ENCODE measurements at places on chromosomes 6 and 20.

- no peak for DNase-seq
- H3K4me3 ChIP-seq, result no peak overlapping the region
- no peak overlapping the region for H3K27ac ChIP-seq
Measured at GRCh38 chr20:33267701-33268100, 15.3 kb upstream of the BPIFB1 start.

GRCh38 chr20:9225879-9226278 lies 157.0 kb downstream of the PLCB4 start:
- H3K27ac ChIP-seq, result no peak overlapping the region
- H3K27me3 ChIP-seq, result no peaks in the 10 kb centered on the region
- no peak overlapping the region for H3K4me3 ChIP-seq
- no peak for DNase-seq
- H3K36me3 ChIP-seq, result no peaks in the 10 kb centered on the region

DNA sequence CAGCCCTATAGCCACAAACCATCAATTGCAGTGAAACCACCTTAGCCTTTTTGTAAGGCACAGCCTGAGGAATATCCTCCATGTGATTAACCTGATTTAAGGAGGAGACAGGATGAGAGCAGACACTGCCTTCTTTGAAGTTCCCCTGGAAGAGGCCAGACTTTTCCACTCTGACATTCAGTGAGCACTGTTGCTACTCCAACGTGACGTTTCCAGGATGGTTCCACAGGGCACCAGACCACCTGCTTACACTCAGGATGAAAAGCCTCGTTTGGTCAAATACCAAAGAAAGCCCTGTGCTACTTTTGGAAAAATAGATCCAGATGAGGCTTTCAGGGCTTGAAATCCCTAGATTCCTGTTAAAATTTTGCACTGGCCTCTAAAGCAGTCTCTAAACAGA lies 1102.1 kb upstream of the FLRT3 start:
- no peaks in the 10 kb centered on the region for H3K4me1 ChIP-seq
- H3K4me3 ChIP-seq, result no peak overlapping the region
- H3K27me3 ChIP-seq, result no peaks in the 10 kb centered on the region

DNA sequence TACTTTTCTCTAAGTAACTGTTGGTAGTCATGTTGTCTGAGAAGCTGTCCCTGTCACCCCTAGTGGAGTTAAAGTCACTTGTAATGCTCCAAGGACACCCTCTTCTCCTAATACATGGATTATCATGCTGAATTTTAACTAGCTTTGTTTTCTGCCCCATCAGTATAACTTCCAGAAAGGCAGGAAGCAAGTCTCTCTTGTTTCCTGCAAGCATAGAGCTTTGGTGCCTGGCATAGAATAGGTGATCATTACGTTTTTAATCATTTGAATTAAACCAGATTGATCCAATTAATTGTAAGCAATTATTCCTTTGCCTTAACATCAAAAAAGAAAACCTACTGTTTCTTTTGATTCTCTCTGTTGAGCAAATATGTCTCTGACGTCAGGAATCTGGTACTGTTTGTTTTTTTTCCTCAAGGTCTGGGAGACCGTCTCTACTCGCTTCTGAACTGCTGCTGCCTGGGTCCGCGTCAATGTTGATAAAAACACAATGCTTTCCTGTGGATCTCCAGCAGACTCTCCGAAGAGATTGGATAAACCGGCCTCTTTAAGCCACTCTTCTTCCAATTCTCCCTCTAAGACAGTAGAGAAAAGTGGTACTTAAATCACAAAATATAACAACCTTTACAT lies 71.8 kb downstream of the ARHGAP18 start:
- no peaks in the 10 kb centered on the region for H3K4me1 ChIP-seq
- no peaks in the 10 kb centered on the region for H3K27me3 ChIP-seq
- H3K36me3 ChIP-seq, result no peaks in the 10 kb centered on the region
- no peak overlapping the region for H3K27ac ChIP-seq
- no peak overlapping the region for H3K4me3 ChIP-seq
- no peak for DNase-seq

DNA sequence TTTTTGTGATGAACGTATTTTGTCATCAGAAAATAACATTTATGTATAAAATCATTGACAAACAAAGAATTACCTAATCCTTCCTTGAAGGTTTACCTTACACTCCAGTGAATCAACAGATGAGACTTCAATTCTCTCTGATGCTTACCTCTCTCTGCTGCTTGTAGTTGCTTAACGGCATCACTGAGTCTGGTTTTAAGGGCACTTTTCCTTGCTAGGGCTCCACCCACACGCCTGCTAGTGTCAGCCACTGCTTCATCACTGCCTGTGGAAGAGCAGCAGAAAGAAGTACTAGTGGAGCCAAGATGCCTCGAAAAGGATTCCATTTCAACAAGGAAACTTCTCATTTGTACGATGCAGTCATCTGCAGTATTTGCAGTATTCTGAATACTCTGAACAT lies 63.0 kb downstream of the FAM229B start:
- no peak for DNase-seq
- no peaks in the 10 kb centered on the region for H3K36me3 ChIP-seq
- no peak overlapping the region for H3K4me3 ChIP-seq
- no peak overlapping the region for H3K27ac ChIP-seq
- H3K4me1 ChIP-seq, result peaks cover 26% of the 10 kb centered on the region
- H3K27me3 ChIP-seq, result peaks cover 16% of the 10 kb centered on the region

- H3K4me1 ChIP-seq, result no peaks in the 10 kb centered on the region
- no peak overlapping the region for H3K27ac ChIP-seq
- H3K36me3 ChIP-seq, result no peaks in the 10 kb centered on the region
- no peaks in the 10 kb centered on the region for H3K27me3 ChIP-seq
- H3K4me3 ChIP-seq, result no peak overlapping the region
- no peak for DNase-seq
Measured at GRCh38 chr6:89449193-89449592, 16.2 kb downstream of the ANKRD6 start.

- peaks cover 8% of the 10 kb centered on the region for H3K4me1 ChIP-seq
- no peaks in the 10 kb centered on the region for H3K36me3 ChIP-seq
- H3K4me3 ChIP-seq, result no peak overlapping the region
- peaks cover 18% of the 10 kb centered on the region for H3K27me3 ChIP-seq
- no peak for DNase-seq
Measured at GRCh38 chr6:3618642-3619041, 132.9 kb downstream of the PXDC1 start.

DNA sequence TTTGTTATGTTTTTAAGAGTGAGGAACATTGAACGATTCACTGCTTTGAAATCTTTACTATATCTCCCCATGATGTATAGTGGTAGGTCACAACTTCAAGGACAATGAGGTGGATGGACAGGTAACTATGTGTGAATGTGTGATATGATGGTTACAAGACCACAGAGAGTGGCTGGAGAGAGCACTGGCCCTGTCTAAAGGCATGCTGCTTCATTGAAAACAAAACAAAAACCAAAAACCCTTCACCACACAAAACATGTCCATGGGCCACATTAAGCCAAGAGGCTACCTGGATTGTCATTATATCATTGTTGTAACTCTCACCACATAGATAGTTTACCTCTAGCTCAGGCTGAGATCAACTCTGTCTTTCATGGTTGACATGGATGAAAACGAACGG lies 180.6 kb upstream of the TENT5A start:
- no peaks in the 10 kb centered on the region for H3K27me3 ChIP-seq
- H3K4me3 ChIP-seq, result no peak overlapping the region
- no peak for DNase-seq
- H3K4me1 ChIP-seq, result no peaks in the 10 kb centered on the region
- no peaks in the 10 kb centered on the region for H3K36me3 ChIP-seq
- H3K27ac ChIP-seq, result no peak overlapping the region

DNA sequence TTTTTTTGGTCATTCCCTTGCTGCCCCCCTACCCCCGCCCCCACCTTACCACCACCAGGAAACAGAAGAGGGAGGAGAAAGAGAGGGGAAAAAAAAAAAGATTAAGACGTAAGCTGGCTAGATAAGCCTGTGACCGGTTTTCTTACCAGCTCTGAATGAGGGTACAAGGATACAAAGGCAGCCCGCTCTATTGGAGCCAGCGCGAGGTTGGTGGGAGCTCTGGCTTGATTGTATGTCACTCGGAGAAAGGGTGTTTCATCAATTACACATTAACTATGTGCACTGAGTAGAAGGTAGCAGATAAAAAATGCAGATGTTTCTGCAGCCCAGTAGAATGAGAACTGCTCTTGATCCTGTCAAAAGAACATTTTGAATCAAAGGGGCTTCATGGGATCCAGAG lies 28.6 kb upstream of the OLIG3 start:
- H3K4me1 ChIP-seq, result peaks cover 2% of the 10 kb centered on the region
- H3K27ac ChIP-seq, result no peak overlapping the region
- H3K27me3 ChIP-seq, result peaks cover 35% of the 10 kb centered on the region
- no peaks in the 10 kb centered on the region for H3K36me3 ChIP-seq

GRCh38 chr20:31833931-31834521 lies 11.4 kb downstream of the FOXS1 start:
- DNase-seq, result no peak
- H3K4me3 ChIP-seq, result no peak overlapping the region
- no peak overlapping the region for H3K27ac ChIP-seq
- no peaks in the 10 kb centered on the region for H3K27me3 ChIP-seq
- peaks cover 7% of the 10 kb centered on the region for H3K4me1 ChIP-seq

GRCh38 chr6:151075930-151076555 lies 163.7 kb upstream of the AKAP12 start:
- no peak overlapping the region for H3K4me3 ChIP-seq
- no peak overlapping the region for H3K27ac ChIP-seq
- no peaks in the 10 kb centered on the region for H3K27me3 ChIP-seq
- no peak for DNase-seq

GRCh38 chr6:34132486-34133185 lies 13.3 kb downstream of the GRM4 start:
- no peak overlapping the region for H3K27ac ChIP-seq
- H3K4me1 ChIP-seq, result no peaks in the 10 kb centered on the region
- DNase-seq, result peak; percentile 49
- H3K27me3 ChIP-seq, result peaks cover 73% of the 10 kb centered on the region

GRCh38 chr20:42986143-42986773 lies 203.4 kb downstream of the PTPRT start:
- H3K27me3 ChIP-seq, result no peaks in the 10 kb centered on the region
- H3K4me1 ChIP-seq, result no peaks in the 10 kb centered on the region
- H3K27ac ChIP-seq, result no peak overlapping the region

GRCh38 chr6:36536873-36537547 lies 10.3 kb downstream of the STK38 start:
- DNase-seq, result no peak
- no peaks in the 10 kb centered on the region for H3K27me3 ChIP-seq
- H3K36me3 ChIP-seq, result peaks cover 92% of the 10 kb centered on the region
- no peak overlapping the region for H3K4me3 ChIP-seq
- H3K27ac ChIP-seq, result peak overlapping the region; percentile 80
- H3K4me1 ChIP-seq, result peaks cover 67% of the 10 kb centered on the region

- H3K27me3 ChIP-seq, result peaks cover 76% of the 10 kb centered on the region
- peaks cover 37% of the 10 kb centered on the region for H3K4me1 ChIP-seq
- no peak overlapping the region for H3K27ac ChIP-seq
- no peaks in the 10 kb centered on the region for H3K36me3 ChIP-seq
Measured at GRCh38 chr6:125746731-125747588, 2.5 kb upstream of the HEY2 start.

DNA sequence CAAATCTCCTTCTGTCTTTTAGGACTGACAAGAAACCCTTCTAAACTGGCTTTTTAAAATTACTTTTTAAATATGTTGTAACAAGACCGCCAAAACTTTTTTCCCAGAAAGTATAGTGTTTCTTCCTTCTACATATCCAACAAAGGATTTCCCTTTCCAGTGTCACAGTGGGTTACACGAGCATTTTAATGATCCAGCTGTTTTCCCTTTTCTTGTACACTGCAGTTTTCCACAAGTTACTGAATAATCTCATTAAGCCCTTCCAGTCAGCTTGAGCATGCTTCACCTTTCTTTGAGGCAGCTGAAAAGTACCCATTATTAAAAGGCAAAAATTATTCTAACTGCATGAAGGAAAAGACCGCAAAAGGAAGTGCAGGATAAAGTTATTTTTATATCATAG lies 48.6 kb downstream of the CD24 start:
- H3K4me3 ChIP-seq, result no peak overlapping the region
- DNase-seq, result no peak
- no peak overlapping the region for H3K27ac ChIP-seq

- no peak for DNase-seq
- no peak overlapping the region for H3K4me3 ChIP-seq
- peak overlapping the region; percentile 79 for H3K27ac ChIP-seq
Measured at GRCh38 chr6:36515844-36516243, 31.4 kb downstream of the STK38 start.

DNA sequence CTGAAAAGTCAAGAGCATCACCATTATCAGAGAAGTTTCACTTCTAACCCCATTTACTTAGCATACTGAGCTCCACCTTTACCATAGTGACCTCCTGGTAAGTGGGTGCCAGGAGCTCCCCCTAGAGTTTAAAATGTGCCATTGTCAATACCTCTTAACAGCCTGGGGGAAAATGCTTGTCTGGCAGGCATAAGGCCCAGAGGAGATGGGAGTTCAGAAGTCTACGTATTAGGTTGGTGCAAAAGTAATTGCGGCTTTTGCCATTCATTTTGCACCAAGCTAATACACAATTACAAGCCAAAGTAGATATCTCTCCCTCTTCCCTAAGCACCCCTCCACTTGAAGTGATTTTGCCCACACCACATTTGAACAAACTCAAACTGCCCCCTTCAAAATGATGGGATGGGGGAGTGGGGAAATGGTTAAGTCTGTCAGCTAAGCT lies 919.0 kb downstream of the KIF16B start:
- no peak for DNase-seq
- H3K4me1 ChIP-seq, result no peaks in the 10 kb centered on the region
- H3K27me3 ChIP-seq, result no peaks in the 10 kb centered on the region
- H3K27ac ChIP-seq, result no peak overlapping the region
- H3K4me3 ChIP-seq, result no peak overlapping the region
- H3K36me3 ChIP-seq, result no peaks in the 10 kb centered on the region

DNA sequence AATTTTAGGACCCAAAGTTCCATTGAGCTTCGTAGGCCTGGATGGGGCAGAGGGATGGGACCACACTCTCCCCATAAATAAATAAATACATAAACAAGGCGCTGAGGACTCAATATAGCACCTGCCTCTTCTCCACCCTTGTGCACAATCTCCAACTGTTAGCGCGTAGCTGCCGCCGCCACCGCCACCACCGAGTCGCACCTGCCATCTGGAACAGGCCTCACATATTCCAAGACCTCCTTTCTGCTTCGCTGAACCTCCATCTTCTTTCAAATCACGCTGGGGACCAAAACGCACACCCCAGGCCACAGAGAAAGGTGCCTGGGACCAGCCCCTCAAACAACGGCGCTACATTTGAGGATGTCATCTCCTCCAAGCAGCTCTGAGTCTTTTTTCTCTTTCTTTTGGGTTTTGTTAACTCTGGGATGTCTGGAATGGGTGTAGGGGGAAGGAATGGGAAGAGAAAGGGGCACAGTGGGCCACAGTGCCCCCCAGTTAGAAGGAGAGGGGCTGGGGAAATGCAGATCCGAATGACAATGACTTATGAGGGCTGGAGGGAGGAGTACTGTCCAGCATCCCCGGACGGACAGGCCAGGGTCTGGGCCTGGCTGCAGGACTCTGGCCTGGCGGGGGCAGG lies 49.7 kb downstream of the NOL4L start:
- H3K27ac ChIP-seq, result peak overlapping the region; percentile 92
- H3K36me3 ChIP-seq, result no peaks in the 10 kb centered on the region
- H3K27me3 ChIP-seq, result no peaks in the 10 kb centered on the region
- peak overlapping the region; percentile 72 for H3K4me3 ChIP-seq

- no peaks in the 10 kb centered on the region for H3K4me1 ChIP-seq
- no peak overlapping the region for H3K27ac ChIP-seq
- no peaks in the 10 kb centered on the region for H3K36me3 ChIP-seq
- DNase-seq, result no peak
Measured at GRCh38 chr6:15674690-15675386, 12.0 kb upstream of the DTNBP1 start.
